ENCODE measurements at places on chromosomes 4 and X.
A peak's percentile ranks its signal among the peaks of the same experiment; 100 is the strongest.

DNA sequence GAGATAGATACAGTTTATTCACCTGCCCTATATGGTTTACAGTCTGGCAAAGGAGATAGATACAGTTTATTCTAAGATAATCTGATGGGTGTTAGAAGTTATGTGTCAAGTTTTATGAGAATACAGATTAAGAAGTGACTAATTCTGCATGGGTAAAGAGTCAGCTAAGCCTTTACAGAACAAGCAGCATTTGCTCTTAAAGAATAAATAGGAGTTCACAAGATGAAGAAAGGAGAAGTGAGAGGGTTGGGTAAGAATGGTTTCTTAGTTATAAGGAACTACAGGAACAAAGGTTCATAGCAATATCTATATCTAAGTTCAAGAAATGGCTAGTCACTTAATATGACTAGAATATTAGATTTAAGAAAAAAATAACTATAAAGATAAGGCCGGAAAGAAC is 47.6 kb downstream of the THOC2 start:
- DNase-seq = no peak

DNA sequence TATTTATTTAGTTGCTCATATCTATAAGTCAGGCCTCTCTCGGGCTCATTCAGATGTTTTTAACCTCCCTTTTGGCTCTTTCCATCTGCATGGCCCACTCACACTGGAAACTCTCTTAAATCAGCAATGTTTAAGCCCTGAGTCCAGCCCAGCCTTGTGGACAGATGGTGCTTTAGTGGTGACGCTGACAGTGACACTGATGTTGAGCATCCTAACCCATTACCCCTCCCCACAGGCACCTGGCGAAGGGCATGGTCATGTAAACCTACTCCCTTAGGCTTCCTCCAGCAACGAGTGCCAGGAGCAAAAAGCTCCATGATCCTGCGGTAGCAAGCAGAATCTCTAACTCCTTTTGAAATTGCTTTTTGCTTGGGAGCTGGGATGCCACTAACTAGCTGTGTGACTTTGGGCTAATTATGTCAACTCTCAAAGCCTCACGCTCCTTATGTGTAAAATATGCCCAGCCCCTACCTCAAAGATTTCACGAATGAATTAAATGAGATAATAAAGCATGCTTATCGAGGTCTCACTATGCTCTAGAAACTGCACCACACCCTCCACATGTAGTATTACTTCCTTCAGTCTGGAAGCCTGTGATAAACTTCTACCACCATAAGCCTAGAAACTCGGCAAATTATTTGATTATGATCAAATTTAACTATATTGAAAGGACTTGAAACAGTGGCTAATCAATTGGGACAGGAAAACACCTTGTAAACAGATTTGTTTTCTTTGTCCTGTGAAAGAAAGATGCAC is 569.4 kb downstream of the BCOR start:
- DNase-seq = no peak

- no peak for DNase-seq
These were observed 60.4 kb downstream of the ZFYVE28 start for GRCh38 chr4:2357821-2358745.

GRCh38 chrX:143674926-143675325 is 39.0 kb upstream of the SLITRK4 start:
- no peak for DNase-seq

DNA sequence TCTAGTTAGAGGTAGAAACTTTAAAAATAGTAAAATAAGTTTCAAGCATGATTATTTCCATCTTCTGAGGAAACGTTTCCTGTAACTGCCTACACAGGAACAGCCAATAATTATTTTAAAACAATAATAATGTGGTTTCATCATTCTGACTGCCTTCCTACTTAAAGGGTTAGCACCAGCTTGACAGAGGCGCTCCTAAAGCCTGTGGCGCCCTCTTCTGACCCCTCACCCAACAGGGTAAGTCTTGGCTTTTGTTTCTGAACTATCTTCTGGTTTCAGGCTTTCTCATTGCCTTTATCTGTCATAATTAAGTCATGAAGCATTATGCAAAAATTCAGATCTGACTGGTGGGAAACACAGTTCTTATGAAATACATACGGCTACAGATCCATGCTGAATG is 96.7 kb downstream of the ITM2A start:
- DNase-seq = peak; percentile 48

DNA sequence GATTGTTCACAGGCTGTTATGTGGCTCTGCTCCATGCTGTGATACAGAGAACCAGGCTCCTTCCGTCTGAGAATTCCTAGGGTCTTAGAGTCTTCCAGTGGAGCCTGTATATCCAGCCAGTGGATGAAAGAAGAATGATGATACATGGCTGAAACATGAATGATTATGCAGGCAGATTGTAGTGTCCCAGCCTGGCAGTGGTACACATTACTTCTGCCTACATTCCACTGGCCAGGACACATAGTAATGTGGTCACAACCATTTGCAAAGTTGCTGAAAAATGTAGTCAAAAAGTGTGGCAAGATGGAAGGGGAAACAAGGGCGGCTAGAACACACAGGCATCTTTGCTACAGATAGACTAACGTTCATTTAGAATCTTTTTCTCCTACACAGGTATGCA is 4.5 kb upstream of the GBA3 start:
- DNase-seq = no peak

DNA sequence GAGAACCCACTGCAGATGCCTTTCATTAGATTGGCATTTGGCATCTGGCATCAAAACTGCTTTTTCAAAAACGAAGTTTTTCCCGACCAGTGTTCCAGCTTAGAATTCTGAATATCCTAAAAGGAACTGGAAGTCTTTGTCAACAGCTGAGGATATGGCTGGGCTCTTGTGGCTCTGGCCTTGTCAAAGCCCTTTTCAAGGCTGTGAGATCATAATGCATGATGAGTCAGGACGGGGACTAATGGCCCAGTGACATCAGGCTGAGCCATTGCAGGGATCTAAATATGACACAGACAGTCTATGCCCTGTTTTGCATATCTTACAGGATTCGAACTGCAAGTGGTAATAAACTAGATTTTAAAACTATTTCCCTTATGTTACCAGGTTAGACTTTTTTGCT is 306.4 kb downstream of the PTTG2 start:
- no peak for DNase-seq

DNA sequence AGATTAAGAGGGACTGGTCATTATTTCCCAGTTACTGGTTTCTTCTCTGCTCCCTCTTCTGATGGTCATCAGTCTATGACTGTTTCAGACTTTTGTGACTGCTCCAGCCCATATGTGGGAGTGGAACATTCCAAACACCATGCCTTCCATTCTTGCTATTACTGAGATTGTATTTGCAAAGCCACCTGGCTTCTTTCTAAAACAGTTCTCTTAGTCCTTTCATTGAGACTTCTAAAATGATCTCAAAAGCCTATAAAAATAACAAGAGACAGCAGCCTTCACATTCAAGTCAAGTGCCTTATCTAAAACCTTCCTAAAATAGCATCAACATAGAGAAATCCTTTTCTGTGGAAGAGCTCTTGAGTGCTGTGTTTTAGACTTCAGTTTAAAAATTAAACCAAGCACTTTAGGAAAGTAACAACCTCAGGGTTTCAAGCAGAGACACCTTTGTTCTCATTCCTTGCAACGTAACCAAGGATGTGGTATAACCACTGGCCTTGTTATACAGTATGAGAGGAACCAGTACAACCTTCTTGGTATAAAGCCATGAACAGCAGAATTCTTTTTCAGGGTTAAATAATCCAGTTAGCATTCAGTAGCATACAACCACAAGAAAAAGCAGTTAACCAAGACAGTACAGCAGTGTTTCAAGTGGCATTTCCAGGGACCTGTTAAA is 97.1 kb downstream of the NFKB1 start:
- no peak for DNase-seq

- no peak for DNase-seq
These were observed 10.2 kb upstream of the CDKN2AIP start for GRCh38 chr4:183434264-183434663.

- no peak for DNase-seq
These were observed 50.8 kb upstream of the HOPX start for GRCh38 chr4:56731857-56732256.

DNA sequence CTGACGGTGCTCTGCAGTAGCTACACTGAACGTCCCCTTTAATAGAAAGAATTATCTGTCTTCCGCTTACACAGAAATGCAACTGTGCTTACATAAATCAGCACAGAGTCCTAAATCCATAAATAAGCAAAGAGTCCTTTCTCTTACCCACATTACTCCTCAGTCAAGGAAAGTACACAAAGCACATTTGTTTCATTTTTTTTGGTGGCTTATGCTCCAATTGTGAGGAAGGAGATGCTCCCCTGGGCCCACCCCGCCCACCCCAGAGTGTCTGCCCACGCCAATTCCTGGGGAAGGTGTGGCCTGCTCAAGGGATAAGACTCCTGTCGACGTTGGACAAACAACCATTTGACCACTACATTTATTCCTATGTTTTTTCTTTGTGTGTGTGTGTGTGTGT is 53.8 kb downstream of the CPLX1 start:
- no peak for DNase-seq

GRCh38 chrX:9940421-9940820 is 26.7 kb upstream of the CLDN34 start:
- DNase-seq = no peak

DNA sequence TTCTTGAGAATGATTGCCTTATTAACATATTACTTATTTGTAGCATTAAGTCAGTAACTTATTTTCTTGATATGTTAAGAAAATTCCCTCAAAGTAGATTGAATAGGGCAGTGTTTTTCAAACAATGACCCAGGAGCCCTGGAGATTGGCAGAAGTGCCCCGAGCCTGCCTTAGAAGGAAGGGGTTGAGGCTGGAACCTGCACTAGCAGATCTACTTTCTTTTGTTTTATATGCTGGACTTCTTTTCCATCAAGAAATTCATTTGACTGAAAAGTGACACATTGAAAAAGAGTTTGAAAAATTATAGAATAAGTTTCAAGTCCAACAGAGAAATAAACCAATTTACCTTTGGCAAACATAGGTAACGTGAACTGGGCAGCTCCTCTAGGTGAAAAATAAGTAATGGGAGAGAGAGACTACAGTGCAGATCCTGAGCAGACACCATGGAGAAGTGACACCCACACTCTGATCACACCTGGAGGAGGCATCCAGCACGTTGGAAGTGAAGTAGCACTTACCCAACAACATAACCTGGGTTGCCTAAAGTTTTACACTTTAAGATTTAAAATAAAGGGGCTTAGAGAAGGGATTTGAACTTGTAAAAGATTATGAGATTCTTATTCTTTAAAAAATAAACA is 18.6 kb downstream of the ARSJ start:
- no peak for DNase-seq

DNA sequence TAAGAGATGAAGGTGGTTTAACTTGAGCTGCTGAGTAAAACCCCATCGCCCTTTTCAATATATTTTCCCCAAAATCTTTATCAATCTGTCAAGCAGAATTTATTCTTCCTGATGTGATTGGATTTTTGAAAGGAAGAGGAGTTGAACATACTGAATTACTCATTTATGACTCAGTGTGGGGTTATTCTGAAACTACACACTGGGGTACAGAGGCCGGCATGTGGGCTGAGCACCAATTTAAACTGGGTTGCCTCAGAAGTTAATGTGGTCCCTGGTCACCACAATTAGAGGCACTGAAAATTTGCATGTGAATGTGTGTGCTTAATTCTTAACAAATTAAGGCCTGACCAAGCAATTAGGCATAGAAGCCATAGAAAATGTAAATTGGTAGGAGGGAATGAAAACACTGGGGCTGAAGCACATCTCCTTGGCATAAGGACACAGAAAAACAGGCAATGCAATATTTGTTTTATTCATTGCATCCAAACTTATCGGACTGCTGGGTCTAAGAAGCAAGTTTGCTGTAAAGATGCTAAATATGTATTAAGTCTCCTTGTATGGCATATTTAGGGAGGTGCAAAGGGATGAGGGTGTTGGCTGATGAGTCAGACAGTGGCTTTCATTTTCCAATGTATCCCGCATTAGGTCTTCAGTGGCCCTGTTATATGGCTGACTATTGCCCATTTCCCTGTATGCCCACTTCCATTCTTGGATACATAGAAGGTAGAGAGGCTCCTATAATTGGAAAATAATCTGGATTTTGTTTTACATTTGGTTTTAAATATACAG is 170.9 kb downstream of the IL15 start:
- no peak for DNase-seq

DNA sequence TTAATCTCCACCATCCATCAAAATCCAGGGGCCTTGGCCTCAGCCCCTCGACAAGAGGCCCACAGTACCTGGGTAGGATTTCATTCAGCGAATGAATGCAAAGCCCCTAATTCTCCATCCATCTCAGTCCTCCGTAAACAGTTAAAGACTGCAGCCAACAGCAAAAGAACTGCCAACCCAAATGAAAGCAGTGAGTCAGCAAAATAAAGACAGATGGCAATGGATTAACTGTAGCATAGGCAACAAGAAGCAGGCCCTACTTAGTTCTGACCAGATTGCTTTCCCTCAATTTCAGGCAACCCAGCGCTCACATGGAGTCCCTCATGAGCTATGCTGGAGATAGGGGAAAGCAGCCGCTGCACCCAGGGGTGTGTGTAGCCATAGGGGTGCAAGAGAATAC is 21.4 kb downstream of the PLAC1 start:
- DNase-seq = no peak

GRCh38 chr4:73577371-73577770 is 42.9 kb downstream of the RASSF6 start:
- DNase-seq = no peak

- no peak for DNase-seq
These were observed 67.4 kb upstream of the SLC34A2 start for GRCh38 chr4:25588206-25588605.

GRCh38 chrX:72141372-72142004 is 9.8 kb upstream of the RTL5 start:
- DNase-seq = no peak

DNA sequence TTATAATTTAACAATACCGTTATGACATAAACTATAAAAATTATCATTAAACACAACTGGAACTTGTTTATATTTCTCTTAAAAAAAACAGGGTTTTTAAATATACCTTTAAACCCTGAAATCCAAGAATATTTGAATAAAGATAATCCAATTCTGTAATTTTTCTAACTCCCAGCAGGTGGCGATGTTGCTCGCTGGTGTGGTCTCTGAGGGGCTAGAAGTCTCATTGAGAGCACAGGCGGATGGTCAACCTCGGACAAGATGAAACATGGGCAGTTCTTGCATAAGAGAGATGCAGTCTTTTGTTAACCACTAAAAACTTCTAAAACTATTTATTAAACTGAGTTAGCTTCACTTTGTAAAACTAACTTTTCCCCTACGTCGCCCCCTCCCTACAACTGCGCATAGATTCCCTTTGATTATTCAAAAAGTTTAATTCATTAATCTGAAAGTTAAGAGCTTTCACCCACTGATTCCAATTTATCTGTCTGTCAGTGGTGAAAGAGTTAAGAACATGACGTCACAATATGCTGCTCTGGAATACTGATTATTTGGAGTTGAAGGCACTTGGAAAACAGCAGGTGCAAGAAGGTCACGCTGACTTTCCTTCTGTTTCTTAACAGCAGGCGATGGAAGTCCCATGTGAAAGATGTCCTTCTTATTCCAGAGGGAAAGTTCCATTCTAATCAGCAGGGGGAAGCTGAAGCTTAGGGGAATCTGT is 29.5 kb downstream of the DMP1 start:
- DNase-seq = no peak

DNA sequence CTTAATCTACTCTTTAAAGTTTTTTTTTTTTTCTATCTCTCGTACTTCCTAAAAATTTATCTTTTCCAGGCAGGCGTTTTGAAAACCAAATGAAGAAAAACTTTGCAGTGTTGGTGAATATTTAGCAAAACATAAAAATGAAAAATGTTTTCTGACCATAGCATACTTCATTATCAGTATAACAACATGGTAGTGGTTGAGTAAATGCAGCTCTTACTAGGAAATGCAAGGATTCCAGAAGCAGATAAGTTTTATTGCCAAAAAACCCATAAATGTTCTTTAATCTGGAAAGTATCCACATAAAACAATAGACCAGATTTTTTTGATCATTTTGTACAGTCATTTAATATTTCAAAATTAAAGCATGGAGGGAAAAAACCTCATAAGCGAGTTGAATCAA is 136.9 kb upstream of the GUCY1A1 start:
- DNase-seq = no peak

Measured in stimulated activated CD4-positive, alpha-beta T cell treated with anti-CD3 and anti-CD28 coated beads, Interleukin-1b, Interleukin-23, amount 100 ng/mL, for 24 hours (primary cell).